ENCODE measurements at places on chromosomes 4 and X.

- DNase-seq = no peak
These were observed 217.9 kb upstream of the AFF2 start for GRCh38 chrX:148282504-148282903.

- no peak for DNase-seq
These were observed 14.3 kb downstream of the PCDH19 start for GRCh38 chrX:100395781-100396180.

DNA sequence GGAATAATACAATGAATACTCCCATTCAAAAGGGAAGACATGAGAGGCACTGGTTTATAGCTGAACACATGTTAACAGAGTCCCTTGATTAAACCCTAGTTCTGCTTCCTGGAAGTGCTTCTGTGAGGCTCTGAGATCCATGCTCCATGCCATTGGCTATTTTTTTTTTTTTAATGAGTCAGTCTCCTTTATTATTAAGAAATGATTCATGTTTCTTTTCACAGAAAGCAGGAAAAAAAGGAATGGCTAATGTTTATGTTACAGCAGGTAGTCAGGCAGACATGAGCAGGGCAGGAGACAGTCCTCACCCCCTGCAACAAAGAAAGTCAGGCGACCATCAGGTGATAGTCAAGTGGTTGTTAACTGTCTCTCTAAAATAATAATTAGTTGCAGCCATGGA lies 598.7 kb downstream of the EPHA5 start:
- DNase-seq = no peak

DNA sequence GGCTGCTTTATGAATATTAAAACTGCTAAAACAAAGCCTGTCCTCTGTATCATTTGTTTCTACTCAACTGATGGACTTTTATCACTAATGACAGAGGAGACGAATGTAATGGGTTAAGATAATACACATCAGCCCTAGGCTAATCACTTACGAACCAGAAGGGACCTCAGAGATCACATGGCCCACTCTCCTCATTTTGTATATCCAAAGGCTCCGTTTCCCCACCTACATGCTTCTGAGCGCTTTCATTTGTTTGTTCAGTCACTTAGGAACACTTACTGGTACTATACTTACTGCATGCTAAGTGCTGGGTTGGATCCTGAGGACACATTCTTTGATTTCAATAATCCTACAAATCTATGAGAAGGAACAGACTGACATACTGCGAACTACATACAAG lies 169.3 kb downstream of the CEP135 start:
- no peak for DNase-seq

GRCh38 chr4:174604198-174604597 lies 81.9 kb upstream of the HPGD start:
- no peak for DNase-seq

- peak; percentile 59 for DNase-seq
These were observed at the start of gene UCHL1 for GRCh38 chr4:41256740-41257256. Gene UCHL1 (plus strand): TSS chr4:41256928. CDS start chr4:41256977, 49 bp downstream.

DNA sequence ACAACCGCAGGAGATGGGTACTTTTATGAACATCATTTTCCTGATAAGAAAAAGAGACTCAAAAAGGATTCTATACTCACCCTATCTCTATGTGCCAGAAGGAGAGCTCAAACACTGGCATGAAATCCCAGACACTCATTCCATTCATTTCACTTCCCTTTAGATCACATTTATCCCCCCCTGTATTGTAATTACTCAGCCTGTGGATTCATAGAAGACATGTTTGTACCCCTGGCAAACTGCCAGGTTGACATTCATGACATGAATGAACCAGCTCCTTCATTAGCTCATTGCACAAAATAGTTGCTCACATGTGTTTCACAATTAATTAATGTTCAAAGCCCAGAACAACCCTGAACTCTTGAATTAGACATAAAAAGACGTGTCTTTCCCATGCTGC lies 4.9 kb downstream of the SMR3A start:
- no peak for DNase-seq

- DNase-seq = no peak
These were observed 51.6 kb upstream of the ELOVL6 start for GRCh38 chr4:110250023-110250387.

- no peak for DNase-seq
These were observed 33.0 kb upstream of the TLR2 start for GRCh38 chr4:153651116-153651515.

DNA sequence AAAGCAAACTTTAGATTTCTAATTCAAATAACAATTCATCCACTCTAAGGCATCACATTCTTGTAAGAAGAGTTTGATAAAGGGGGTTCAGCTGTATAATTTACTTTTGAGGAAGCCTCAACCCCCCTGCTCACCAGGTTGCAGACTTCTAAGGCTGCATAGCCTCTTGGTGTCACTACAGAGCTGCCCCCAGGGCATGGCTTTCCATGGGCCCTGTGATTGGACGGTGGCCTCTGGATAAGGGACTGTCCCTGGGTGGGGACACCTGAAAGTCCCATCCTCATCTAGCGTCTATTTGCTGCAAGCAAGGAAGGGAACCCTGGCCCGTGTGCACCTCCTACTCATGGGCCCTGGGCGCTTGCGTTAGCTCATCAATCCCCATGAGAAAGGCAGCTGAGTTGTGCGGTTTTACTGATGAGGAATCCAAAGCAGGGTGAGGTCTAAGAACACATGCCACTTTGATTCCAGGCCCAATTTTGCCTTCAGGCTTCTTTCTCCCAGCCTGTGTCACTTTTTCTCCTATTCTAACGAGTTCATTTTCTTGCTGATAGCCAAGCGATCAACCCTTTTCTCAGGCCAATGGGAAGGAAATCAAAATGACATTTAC lies 51.8 kb downstream of the SCML1 start:
- DNase-seq = no peak

GRCh38 chr4:149158817-149159216 lies 656.8 kb downstream of the IQCM start:
- no peak for DNase-seq

DNA sequence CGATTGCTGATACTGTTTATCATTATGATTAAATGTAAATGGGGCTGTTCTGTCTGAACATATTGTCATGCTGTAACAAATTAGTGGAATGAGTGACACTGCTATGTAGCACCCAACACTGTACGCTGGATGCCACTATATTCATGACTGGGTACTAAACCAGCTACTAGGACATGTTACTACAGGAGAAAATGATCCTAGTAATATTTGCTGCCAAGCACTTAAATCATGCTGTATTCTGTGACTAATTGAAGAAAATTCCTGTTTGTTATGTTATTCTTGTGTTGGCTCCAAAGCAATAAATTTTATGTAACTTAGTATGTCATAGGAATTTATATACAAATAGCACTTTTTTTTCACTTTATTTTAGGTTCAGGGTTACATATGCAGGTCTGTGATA lies 804.2 kb downstream of the CENPC start:
- DNase-seq = no peak

DNA sequence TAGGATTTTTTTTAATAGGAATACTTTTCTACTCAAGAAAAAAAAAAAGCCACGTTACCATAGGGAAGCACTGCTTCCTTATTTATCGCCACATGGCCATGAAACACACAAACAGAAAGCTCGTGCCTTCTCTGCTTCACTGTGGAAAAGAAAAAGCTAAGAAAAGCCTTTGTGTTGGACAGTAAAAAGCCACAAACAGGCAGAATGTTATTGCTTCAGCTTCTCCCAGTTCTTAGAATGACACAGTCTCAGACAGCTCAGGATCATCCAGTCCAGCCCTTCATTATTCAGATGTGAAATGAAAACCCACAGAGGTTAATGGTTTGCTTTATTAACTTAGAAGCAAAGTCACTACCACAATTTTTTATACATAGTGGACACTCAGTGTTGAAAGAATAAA lies 181.6 kb upstream of the NOCT start:
- no peak for DNase-seq

GRCh38 chr4:156419080-156419685 lies 465.5 kb upstream of the CTSO start:
- DNase-seq = no peak

DNA sequence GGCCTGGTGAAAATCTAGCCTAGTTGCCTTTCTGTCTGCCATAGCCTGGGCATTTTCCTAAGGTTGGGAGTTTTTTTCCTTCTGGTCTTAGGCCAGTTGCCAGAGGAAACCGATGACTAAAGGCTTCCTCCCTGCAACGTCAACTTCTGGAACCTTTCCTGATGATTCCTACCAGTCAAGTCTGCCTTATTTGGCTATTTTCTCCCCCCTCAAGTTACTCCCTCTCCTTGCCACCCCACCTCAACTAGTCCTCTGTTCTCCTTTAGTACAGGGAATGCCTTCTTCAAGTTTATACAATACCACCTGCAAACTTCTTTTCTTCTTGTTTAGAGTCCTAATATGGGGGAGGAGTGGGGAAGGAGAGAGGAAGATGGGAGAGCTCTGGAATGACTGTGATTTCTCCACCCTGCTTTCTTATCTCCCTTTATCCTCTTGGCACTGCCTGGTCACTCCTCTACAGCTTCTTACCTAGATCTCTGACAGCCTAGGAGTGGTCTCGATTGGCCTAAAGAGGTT lies 10.6 kb downstream of the MSN start:
- no peak for DNase-seq

DNA sequence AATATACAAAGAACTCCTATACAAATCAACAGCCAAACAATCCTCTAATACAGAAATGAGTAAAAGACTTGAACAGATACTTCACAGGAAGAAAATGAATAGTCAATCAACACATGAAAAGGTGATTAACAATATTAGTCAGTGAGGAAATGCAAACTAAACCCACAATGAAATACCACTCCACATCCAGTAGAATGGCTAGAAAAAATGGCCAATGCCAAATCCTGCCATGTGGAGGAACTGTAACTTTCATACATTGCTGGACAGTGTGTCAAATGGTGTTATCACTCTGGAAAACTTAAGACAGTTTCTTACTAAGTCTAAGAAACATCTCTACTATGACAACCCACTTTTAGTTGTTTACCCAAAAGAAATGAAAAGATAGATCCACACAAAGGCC lies 59.5 kb downstream of the NSG1 start:
- DNase-seq = no peak

DNA sequence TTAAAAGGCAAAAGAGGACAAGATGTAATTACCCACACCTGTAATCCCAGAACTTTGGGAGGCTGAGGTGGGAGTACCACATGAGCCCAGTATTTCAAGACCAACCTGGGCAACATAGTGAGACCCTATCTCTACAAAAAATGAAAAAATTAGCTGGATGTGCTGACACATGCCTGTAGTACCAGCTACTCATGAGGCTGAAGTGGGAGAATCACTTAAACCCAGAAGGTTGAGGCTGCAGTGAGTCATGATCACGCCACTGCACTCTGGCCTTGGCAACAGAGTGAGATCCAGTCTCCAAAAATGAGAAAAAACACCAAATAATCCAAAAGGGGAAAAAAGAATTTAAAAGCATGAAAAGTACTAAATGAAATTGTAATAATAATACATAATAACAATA lies 30.8 kb downstream of the NR0B1 start:
- DNase-seq = no peak

DNA sequence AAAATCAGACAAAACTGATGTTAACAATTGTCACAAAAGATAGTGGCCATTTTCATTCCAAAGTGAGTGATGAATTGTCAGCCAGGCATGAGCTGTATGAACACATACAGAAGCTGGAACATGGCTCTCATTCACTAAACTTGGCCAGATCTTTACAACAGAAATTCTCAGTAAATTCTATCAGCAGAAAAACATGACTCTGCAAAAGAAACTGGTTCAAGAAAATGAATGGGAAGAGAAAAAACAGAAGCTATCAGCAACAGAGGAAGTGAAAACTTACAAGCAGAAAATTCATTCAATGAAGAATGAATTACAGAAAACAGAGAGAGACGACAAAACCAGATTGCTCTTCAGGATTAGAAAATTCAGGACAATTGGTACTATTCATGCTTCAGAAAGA lies 249.6 kb downstream of the COL25A1 start:
- DNase-seq = no peak

DNA sequence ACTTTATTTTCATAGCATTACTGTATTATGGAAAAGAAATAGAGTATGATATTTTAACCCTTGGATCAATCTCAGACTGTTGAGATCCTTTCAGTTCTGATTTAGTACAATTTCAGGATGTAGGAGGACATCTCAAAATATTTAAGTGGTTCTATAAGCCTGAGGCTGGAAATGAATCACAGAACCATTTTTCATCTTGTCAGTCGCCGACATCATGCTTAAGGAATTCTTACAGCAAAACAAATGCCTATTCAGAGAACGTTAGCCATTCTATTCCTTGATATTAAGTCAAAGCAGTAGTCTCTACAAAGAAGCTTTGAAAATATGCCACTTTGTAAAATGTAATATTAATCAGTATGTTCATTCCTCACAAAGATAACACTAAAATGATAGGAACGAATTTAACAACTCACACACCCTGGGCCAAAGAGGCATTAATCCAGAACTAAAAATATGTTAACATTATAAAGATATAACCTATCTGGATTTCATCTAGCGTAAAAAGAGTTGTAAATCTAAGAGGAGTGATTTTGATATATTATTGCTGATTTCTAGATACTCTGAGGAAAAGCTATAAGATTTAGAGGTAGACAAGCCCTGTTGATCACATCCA lies 152.0 kb downstream of the GASK1B start:
- DNase-seq = no peak
